ENCODE measurements at places on chromosomes 4 and X. TPM values are rescaled to one million over a fixed set of nuclear protein-coding genes. Genes with fewer than 3 reads are reported as not detected.

DNA sequence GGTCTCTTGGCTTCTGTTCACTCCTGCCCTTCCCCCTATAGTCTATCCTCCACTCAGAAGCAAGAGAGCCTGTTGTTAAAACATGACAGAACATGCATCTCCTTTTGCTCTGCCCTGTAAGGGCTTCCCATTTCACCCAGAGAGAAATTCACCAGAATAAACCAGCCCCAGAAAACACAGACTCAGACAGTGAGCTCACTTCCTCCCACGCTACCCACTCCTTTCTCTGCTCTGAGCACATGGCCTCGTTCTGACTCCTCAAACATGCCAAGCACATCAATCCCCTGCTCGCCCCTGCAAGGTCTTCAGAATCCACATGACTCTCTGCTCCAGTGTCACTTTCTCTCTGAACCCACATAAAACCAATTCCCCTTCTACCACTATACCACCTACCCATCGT lies 50.4 kb downstream of the MID1 start:
- H3K27me3 ChIP-seq: no peaks in the 10 kb centered on the region
- peak; percentile 13 for DNase-seq
- H3K4me3 ChIP-seq: peak overlapping the region; percentile 38
- H3K4me1 ChIP-seq: peaks cover 64% of the 10 kb centered on the region

DNA sequence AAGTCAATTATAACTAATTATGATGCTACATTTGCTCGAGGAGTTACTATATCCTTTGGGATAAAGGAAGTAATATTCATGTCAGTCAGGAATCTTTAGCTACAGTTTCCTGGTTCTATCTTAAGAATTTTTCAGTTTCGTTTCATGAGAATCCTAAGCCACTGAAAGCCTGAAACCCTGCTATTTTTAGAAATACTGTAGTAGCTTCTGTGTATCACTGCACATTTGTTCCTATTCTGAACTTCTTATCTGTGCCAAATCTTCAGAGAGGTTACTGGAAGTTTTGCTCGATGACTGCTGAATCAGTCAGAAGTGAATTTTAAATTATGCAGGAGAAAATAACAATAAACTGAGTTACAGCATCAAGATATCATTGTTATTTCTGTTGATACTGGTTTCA lies 249.2 kb downstream of the TENM3 start:
- H3K36me3 ChIP-seq: no peaks in the 10 kb centered on the region
- peak overlapping the region; percentile 77 for H3K27ac ChIP-seq
- peak; percentile 82 for DNase-seq
- H3K4me3 ChIP-seq: peak overlapping the region; percentile 85

DNA sequence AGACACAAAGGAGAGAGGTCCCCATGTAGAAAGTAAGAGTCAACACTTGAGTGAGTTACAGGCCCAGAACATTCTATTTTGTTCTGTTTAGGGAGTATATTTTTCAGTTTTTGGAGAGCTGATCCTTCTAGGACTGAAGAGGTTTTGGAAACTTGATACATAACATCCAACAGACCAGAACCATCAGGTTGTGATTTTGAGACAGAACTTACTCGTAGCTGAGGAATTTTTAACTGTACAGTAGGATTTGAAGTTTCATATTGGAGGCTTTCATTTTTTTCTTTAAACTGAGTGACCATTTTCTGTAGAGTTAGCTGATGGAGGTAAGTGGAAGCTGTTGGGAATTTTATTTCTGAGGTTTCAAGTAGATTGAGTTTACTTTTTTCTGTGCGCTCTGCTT lies 73.3 kb downstream of the NCAPG start:
- peak; percentile 25 for DNase-seq
- H3K4me3 ChIP-seq: no peak overlapping the region
- no peaks in the 10 kb centered on the region for H3K27me3 ChIP-seq
- H3K36me3 ChIP-seq: no peaks in the 10 kb centered on the region

The CLNK gene
- total RNA-seq: not detected

DNA sequence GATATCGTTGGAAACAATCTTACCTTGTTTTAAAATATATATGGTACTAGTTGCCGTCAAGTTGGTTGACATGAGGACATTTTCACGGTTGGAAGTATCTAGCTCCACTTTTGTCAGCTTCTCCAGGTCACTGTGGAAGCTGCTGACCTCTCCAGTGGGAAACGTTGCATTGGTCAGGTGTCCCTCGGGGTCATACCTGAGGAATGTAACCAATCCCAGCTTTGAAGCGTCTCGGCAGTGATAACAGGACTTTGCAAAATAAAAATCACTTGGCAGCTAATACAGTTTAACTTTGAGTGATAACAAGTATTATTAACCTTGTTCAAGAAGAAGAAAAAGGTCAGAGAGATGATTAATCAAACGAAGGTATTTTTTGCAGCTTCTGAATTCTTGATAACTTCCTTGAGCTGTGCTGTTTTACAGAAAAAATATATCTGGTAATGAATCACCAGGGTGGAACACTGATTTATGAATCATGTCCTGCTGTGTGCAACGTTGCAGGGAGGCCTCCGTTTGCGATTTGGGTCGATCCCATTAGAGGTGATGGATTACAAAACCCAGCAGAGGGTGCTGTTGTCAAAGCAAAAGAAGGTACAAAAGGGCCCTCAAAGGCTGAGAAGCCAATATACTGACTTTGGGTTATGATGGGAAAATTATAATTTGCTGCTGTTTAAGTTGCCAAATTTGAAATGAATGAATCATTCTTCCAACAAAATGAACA lies 60.1 kb downstream of the SH2D1A start:
- peaks cover 6% of the 10 kb centered on the region for H3K4me1 ChIP-seq
- no peak overlapping the region for H3K27ac ChIP-seq
- peak; percentile 70 for DNase-seq

DNA sequence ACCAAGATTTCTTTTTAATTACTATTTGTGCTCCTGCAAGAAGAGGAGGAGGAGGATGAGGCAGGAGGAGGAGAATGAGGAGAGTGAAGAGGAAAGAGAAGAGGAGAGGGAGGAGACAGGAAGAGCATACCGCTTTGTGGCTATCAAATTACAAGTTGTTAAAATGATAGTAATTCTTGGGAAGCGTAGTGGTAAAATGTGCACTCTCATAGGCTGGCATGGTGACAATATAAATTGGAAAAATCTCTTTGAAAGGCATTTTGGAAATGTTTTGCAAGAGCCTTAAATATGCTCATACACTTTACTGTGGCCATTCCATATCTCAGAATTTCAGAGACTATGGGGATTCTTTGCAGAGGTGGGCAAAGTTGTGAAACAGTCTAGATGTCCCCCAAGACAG lies 53.2 kb downstream of the MXRA5 start:
- peaks cover 4% of the 10 kb centered on the region for H3K4me1 ChIP-seq
- H3K4me3 ChIP-seq: no peak overlapping the region
- no peak overlapping the region for H3K27ac ChIP-seq
- no peaks in the 10 kb centered on the region for H3K36me3 ChIP-seq
- no peaks in the 10 kb centered on the region for H3K27me3 ChIP-seq

GRCh38 chrX:103774070-103774642 lies 2.5 kb upstream of the PLP1 start:
- no peaks in the 10 kb centered on the region for H3K36me3 ChIP-seq
- peak; percentile 4 for DNase-seq
- peaks cover 10% of the 10 kb centered on the region for H3K4me1 ChIP-seq
- H3K27me3 ChIP-seq: peaks cover 21% of the 10 kb centered on the region
- H3K27ac ChIP-seq: no peak overlapping the region
- H3K4me3 ChIP-seq: no peak overlapping the region

GRCh38 chr4:14850455-14851097 lies 151.7 kb upstream of the CPEB2 start:
- no peak overlapping the region for H3K4me3 ChIP-seq
- peaks cover 7% of the 10 kb centered on the region for H3K27me3 ChIP-seq
- no peak for DNase-seq

- DNase-seq: peak; percentile 90
- H3K27me3 ChIP-seq: peaks cover 19% of the 10 kb centered on the region
- peaks cover 6% of the 10 kb centered on the region for H3K36me3 ChIP-seq
- H3K4me3 ChIP-seq: no peak overlapping the region
- peak overlapping the region; percentile 74 for H3K27ac ChIP-seq
Measured at GRCh38 chr4:25908491-25908901, 5.5 kb upstream of the SMIM20 start.

DNA sequence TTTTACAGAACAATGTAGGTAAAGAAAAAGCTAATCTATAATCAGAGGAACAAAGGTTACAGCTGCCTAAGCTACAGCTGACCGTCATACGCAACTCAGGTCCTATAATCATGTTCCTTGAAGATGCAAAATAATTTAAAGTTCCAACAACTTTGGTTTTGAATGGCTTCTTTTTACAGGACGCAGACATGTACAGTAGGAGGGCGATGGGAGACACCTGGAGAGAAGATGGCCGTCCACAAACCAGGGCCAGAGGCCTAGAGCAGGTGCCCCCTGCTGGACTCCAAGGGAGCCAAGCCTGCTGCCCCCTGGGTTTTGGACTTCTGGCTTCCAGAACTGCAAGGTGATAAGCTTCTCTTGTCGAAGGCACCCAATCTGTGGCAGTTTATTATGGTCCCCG lies 10.6 kb downstream of the HGFAC start:
- peaks cover 7% of the 10 kb centered on the region for H3K27me3 ChIP-seq
- peak overlapping the region; percentile 1 for H3K4me3 ChIP-seq
- peaks cover 13% of the 10 kb centered on the region for H3K4me1 ChIP-seq
- H3K27ac ChIP-seq: peak overlapping the region; percentile 3

DNA sequence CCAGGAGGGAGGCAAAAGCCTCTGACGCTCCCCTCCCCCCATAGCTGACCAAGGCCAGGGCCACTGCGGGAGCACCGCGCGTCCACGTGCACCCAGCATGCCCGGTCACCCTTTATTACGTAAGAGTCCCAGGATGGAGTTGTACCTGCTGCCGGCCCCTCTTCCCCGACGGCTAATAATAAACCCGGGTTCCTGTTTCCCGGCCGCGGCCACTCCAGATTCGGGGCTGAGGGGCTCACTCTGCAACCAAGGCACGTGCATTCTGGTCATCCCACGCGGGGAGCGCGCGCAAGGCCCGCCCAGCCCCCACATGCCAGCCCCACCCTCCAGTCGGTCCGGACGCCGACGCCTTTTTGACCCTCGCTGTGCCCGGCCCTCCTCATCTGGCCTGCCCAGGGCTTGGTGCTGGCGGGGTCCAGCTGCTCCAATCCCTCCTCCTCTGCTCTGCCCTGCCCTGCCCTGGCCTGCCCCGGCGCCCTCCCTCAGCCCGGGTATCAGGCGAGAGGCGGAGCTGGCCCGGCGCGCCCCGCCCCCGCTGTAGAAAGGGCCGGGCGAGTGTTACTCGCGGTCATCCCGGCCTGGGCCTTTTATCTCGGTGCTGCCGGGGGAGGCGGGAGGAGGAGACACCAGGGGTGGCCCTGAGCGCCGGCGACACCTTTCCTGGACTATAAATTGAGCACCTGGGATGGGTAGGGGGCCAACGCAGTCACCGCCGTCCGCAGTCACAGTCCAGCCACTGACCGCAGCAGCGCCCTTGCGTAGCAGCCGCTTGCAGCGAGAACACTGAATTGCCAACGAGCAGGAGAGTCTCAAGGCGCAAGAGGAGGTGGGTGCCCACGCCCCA lies 2.6 kb downstream of the MID1IP1 start:
- no peaks in the 10 kb centered on the region for H3K27me3 ChIP-seq
- peak overlapping the region; percentile 93 for H3K27ac ChIP-seq
- peaks cover 46% of the 10 kb centered on the region for H3K4me1 ChIP-seq
- peaks cover 8% of the 10 kb centered on the region for H3K36me3 ChIP-seq
- peak overlapping the region; percentile 100 for H3K4me3 ChIP-seq

- peaks cover 15% of the 10 kb centered on the region for H3K27me3 ChIP-seq
- H3K36me3 ChIP-seq: no peaks in the 10 kb centered on the region
- H3K27ac ChIP-seq: no peak overlapping the region
- H3K4me1 ChIP-seq: peaks cover 14% of the 10 kb centered on the region
- H3K4me3 ChIP-seq: no peak overlapping the region
Measured at GRCh38 chrX:9860826-9861225, 74.6 kb downstream of the SHROOM2 start.

GRCh38 chr4:83771113-83771705 lies 235.3 kb downstream of the GPAT3 start:
- peaks cover 17% of the 10 kb centered on the region for H3K4me1 ChIP-seq
- no peak overlapping the region for H3K27ac ChIP-seq
- peak; percentile 64 for DNase-seq
- H3K36me3 ChIP-seq: no peaks in the 10 kb centered on the region

DNA sequence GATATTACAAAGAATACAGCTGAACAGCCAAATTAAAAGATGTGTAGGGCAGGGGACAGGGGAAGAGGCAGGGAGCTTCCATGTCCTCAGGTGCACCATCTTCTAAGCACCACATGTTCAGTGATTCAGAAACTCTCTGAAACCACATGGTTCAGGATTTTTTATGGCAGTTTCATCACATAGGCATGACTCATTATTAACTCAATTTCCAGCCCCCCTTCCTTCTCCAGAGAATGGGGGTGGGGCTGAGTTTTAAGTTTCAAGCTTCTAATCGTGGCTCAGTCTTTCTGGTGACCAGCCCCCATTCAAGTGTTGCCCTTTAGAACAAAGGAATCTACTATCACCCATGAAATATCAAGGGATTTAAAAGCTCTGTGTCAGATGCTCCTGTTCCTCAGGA lies 317.8 kb upstream of the GALNT7 start:
- no peaks in the 10 kb centered on the region for H3K36me3 ChIP-seq
- peak overlapping the region; percentile 30 for H3K27ac ChIP-seq
- peaks cover 6% of the 10 kb centered on the region for H3K4me1 ChIP-seq
- no peaks in the 10 kb centered on the region for H3K27me3 ChIP-seq

DNA sequence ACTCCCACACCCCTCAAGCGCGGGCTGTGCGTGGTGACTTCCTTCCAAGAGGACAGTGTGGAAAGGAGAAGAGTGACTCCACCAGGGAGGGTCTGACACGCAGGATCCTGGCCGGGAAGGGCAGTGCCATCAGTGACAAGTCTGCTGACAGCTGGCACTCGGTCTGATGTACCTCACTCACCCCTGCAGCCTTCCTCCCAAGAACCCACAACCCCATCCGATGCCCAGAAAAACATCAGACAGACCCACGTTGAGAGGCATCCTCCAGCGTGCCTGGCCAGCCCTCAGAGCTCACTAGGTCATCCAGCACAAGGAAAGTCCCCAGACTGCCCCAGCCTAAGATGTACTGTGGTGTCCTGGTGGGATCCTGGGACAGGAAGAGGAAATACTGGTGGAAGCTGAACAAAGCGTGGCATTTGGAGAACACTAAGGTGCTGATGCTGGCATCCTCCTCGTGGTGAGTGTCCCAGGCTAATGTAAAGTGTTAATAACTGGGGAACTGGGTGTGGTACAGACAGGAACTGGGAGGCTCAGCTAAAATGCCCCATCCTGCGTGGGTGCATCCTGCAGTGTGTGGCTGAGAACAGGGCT lies 200.0 kb upstream of the PSAPL1 start:
- H3K4me1 ChIP-seq: peaks cover 52% of the 10 kb centered on the region
- no peak overlapping the region for H3K27ac ChIP-seq
- H3K4me3 ChIP-seq: no peak overlapping the region
- DNase-seq: no peak
- H3K27me3 ChIP-seq: peaks cover 7% of the 10 kb centered on the region
- H3K36me3 ChIP-seq: peaks cover 3% of the 10 kb centered on the region

DNA sequence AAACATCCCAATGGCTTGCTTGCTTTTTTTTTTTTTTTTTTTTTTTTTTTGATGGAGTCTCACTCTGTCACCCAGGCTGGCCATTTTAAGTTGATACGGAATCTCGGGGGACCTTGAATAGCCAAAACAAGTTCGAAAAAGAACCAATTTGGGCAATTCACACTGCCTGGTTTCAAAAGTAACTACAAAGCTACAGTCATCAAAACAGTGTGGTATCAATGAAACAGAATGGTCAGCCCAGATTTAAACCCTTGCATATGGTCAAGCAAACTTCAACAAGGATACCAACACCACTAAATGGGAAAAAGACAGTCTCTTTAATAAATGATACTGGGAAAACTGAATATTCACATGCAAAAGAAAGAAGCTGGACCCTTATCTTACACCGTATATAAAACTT lies 41.8 kb downstream of the BRCC3 start:
- H3K4me3 ChIP-seq: no peak overlapping the region
- peaks cover 5% of the 10 kb centered on the region for H3K4me1 ChIP-seq
- no peaks in the 10 kb centered on the region for H3K27me3 ChIP-seq
- H3K27ac ChIP-seq: no peak overlapping the region
- no peak for DNase-seq
- H3K36me3 ChIP-seq: peaks cover 3% of the 10 kb centered on the region

The SH3RF1 gene
- 52.1 TPM for total RNA-seq
